Skeletal muscle cell (primary cell): ENCODE measurements at places on chromosomes 1 and 21.

DNA sequence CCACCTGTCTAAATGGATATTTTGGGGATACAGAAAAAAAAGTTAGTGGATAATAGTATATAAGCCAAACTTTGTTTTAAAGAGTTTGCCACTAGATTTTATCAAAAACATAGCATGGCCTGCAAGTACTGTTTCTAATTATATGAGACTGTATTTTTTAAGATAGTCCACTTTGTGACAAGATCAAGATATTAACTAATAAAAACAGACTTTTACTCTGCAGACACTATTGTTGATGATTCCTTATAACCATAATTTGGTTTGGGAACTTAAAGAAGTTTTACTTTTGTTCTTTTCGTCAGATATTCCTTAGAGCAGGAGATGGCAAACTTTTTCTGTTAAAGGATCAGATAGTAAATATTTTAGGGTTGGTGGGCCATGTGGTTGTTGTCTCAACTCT is 36.4 kb downstream of the SMG7 start:
- DNase-seq: no peak

DNA sequence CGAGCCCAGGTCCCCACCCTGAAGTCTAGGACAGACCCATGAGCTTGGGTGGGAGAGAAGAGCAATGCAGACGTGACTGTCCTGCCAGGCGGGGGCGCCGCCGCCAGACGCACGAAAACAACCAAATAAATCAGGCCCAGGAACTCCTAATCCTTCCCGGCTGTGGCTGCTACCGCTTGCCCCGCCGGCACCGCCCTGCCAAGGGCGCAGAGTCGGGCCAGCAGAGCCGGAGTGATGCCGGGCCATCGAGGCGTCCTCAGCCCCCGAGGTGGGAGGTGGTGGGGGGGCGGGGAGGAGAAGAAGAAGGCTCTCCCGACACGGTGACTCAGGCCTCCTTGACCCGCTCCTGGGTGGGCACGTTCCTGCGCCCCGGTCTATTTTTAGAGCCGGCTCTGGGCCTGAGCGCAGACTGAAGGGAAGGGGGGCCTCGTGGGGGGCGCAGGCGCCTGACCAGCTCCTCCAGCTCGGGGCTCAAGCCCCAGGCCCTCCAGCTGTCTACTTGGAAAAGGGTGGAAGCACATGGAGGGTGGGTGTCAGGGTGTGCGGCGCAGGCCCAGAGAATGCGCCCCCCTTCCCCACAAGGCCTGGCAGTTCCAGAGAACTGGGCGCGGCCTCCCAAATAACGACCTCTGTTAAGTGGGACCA is 10.7 kb upstream of the COL16A1 start:
- DNase-seq: no peak

GRCh38 chr1:3460672-3461131 is 6.2 kb downstream of the ARHGEF16 start:
- no peak for DNase-seq

DNA sequence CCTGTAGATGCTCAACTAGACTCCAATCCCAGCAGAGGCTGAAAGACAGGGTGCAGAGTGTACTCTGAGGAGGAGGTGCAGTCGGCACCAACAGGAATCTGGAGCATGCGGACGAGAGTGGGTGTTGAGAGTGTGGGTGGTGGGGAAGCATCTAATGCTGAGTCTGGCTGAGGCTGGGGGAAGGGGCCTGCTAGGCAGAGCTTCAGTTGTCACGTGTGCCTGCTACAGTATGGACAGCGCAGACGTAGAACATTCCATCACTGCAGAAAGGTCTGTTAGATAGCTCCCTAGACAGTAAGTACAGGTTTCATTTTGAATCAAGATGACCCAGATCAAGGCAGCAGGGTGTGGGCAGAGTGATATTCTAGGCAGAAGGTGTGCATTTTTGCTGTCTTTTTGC is 23.1 kb downstream of the SNAP47 start:
- DNase-seq: no peak

DNA sequence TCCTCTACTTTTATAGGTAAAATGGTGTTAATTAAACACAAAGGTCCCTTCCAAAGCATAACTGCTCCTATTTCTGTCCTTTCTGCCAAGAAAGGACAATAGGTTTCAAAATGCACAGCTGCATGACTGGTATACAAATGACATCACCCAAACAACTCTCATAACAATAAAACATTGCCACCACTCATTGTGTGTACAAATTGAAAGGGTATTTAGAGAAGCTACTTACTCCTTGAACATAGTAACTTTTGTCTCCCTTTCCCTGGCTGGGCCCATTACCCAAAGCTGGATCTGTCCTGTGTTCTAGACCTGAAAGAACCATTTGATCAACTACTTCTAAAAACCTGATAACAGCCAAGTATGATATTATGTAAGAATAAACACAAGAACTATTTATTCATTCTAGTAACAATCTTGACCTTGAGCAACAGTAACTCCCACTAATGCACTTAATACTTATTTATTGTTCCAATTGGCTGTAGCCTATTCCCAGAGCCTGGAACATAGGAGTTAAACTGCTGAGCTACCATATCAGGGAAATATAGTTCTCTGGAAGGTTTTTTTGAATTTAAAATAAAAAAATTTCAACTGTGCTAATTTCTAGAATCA is 38.2 kb downstream of the TTLL7 start:
- no peak for DNase-seq

DNA sequence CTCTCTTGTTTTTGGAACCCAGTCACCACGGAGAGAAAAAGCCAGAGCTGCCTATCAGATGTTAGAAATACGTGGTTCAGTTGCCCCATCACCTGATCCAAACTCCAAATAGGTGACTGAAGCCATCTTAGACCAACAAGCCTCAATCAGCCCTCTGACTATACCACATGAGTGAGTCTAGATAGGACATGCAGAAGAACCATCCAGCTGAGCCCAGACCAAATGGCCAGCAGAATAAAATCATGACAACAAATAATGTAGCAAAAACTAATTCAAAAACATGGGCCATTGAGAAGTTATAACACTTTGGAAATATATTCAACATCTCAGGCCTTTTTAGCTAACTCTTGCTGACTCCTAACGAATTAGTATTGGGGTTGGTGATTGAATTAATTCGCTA is 348.4 kb upstream of the C1orf87 start:
- DNase-seq: no peak

DNA sequence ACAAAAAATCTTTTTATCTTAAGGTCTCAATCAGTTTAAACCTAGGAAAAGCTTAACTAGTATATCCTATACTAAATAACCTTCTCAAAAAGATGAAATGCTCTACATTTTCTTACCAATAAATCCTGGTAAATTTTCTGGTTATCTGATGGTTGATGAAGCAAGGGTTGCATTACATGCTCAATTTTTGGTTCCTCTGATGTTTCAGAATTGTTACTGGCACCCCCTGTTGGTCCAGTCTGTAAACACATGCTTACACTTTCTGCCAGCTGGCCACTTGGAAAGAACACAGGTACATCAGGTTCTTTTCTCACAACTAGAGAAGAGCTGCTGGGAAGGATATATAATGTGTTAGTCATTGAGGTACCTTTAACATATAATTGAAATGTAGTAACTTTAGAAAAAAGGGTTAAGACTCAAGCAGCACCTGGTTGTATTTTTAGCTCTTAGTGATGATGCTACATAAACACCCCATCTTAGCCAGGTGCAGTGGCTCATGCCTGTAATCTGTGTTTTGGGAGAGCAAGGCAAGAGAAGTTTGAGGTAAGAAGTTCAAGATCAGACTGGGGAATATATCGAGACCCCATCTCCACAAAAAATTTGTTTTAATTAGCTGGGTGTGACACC is 30.9 kb upstream of the TAL1 start:
- DNase-seq: no peak

GRCh38 chr1:27868932-27869718 is 3.2 kb upstream of the THEMIS2 start:
- no peak for DNase-seq

- DNase-seq: no peak
Measured at GRCh38 chr1:170857955-170858354, 77.4 kb upstream of the MROH9 start.

- no peak for DNase-seq
Measured at GRCh38 chr1:81391125-81391828, 409.5 kb upstream of the ADGRL2 start.

DNA sequence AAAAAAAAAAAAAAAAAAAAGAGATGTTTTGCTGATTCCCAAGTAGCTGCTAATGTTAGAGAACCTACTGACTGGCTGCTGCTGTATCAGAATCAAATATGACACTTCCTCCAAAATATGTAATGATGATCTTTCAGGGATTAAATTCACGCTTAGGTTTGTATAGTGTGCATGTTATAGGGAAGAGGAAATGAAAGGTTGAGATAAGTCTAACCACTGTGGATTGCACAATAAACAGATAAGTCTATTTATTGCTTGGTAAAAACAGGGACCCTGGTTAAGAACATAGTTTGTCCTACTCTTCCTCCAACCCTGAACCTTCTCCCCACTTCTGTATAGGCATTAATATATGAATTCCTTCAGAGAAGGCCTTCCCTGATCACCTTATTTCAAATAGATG is 13.2 kb downstream of the RC3H1 start:
- no peak for DNase-seq

DNA sequence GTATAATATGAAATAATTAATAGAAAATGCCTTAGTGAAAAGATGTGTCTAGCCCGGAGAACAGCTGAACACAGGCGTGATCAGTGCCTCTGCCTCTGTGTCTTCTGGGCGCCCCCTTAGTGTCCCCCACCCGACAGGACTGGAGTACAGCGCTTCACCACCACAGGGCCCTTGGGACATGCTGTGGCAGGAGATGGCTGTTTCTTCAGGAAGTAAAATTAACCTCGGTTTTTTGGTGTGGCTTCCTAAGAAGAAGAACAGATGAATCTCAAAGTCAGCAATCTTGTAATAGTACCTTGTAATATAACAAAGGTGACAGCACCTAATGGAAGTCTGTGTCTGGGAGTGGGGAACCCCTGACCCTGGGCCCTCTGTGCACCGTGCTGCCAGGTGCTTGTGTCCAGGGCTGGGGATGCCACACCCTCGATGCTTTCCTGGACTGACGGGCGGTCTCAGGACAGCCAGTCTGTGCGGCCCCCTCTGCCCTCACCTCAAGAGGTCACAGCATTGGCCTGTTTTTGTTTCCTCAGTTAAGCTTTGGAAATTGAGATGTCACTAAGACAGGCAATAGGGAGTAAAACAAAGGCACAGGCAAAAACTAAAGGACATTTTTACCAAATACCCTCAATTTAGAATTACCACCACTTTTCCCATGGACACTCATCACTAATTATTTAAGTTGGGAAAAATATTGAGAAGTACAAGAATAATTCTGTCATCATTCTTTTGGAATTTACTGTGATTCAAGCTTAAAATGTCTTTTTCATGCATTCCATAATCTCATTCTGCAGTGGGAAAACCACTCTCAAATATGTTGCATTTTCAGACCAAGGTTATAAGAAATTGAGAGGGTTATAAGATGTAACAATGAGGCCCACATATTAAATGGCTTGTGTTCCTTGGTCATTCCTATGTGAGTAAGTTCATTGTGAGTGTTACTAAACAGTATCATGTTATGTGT is 79.3 kb downstream of the ADARB1 start:
- DNase-seq: no peak

DNA sequence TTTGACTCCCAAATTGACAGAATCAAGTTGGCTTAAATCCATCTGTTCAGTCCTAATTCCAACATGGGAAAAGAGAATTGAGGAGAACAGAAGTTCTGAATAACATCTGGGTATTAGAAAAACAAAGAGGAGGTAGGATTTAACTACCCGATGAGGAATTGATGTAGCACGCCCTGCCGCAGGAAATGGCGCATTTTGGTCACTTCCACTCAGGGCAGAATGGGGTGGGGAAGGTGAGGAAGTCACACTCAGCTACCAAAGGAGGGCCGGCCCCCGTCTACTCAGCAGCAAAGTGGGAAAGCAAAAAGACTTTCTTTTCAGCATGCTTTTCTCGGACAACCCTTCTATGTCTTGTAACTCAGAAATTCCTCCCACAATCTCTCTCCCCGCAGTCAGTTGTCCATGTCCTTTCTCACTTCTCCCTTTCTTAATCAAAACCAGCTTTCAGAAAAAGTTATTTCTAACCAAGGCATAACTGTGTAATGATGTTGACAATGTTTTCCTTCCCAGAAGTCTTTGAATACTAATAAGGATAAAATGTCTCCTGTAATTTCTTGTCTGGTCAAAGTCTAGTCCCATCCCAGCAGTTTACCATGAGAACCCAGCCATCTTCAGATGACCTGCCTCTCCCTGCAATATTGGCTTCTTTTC is 60.5 kb upstream of the SIPA1L2 start:
- no peak for DNase-seq

DNA sequence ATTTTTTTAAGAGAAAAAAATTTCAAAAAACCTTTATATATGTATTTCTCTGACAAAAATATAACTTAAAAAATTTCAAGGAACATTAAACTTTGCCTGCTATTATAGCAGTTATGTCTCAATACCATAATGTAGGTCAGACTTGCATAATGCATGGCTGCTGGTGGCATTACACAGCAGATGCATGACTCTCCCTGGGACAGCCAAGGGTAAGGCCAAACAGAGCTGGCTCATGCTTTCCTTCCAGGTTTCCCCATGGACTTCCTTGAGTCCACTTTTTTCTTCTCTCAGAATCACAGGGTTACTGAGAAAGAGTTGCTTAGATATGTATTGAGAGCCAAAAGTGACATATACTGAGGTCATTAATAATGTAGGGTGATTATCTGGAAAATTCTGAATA is 43.7 kb downstream of the RHOU start:
- DNase-seq: no peak

DNA sequence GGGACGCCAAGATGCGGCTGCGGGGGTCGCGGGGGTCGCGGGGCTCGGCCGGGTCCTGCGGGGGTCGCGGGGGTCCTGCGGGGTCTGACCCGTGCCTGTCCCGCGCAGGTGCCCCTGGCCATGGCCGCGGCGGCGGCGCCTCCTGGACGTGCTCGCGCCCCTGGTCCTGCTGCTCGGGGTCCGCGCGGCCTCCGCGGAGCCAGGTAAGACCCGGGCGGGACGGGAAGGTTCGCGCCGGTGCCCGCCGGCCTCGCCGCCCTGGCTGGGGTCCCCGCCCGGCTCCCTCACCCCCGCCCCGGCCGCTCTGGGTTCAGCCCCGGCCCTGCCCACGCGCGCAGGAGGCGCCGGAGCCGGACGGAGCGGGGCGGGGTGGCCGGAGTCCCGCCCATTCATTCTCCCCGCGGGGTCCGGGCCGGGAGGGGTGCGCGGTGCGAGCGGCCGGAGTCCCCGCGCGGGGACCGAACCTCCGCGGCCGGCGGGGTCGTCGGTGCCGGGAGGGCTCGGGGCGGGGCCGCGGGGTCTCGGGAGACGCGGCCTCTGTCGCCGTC is 380 bp downstream of the COL18A1 start:
- no peak for DNase-seq

GRCh38 chr21:36261459-36261858 is 58.5 kb upstream of the MORC3 start:
- DNase-seq: no peak

- DNase-seq: no peak
Measured at GRCh38 chr1:198915327-198916231, 276.7 kb downstream of the PTPRC start.

DNA sequence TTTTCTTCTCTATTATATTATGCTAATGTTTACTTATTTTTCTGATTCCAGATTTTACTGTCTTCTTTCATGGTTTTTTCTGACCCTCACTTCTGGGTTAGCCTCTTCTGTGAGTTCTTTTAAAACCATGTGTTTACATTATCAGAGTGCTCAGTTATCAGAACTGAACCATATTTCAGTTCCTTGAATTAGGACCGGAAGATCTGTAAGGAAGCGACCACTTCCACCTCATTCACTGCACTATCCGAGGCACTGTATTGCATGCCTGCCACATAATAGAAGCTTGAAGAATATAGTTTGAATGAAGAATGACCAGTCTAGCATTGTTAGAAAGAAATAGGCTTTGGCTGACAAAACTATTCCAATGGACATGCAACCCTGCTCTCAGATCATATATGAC is 281.0 kb upstream of the DEPDC1 start:
- no peak for DNase-seq
